C1 segment of cervical spinal cord (tissue), 14 donors: ENCODE measurements at places on chromosomes 2 and 18.

GRCh38 chr2:69549421-69549820 is 94.1 kb downstream of the AAK1 start:
- DNase-seq: no peak

GRCh38 chr2:223114170-223114569 is 62.2 kb downstream of the KCNE4 start:
- no peak for DNase-seq

DNA sequence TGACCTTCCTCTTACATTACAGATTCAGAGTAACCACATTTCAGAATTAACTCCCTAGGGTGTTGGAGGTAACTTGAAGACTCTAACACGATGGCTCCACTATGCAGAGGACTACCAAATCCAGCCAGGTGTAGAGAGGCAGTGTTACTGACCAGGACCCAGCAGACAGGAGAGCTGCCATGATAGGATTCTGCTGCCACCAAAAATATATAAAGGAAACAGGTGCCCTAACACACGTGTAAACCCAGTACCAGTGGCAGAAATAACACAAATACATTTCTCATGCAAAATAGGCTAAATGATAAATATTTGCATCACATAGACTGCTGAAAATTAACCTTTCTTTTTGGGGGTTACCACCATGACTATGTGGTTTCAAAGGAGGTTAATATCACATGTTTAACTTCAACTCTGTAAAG is 7.0 kb downstream of the ZBTB14 start:
- no peak for DNase-seq

DNA sequence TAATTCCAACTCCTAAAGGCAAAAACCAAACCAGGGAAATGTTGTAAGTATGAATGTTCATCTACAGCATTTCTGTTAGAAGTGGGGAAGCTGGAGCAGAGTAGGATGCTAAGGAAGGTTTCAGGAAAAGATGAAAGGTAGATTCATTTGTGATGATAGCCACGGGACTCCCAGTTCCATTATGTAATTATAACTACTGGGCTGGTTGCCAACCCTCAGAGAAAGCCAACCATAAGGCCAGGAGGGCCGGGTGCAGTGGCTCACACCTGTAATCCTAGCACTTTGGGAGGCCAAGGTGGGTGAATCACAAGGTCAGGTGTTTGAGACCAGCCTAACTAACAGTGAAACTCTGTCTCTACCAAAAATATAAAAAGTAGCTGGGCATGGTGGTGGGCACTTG is 288.9 kb upstream of the ETAA1 start:
- DNase-seq: no peak

- peak; percentile 91 for DNase-seq
Observed at GRCh38 chr2:201127570-201127969, 11.6 kb downstream of the CFLAR start.

DNA sequence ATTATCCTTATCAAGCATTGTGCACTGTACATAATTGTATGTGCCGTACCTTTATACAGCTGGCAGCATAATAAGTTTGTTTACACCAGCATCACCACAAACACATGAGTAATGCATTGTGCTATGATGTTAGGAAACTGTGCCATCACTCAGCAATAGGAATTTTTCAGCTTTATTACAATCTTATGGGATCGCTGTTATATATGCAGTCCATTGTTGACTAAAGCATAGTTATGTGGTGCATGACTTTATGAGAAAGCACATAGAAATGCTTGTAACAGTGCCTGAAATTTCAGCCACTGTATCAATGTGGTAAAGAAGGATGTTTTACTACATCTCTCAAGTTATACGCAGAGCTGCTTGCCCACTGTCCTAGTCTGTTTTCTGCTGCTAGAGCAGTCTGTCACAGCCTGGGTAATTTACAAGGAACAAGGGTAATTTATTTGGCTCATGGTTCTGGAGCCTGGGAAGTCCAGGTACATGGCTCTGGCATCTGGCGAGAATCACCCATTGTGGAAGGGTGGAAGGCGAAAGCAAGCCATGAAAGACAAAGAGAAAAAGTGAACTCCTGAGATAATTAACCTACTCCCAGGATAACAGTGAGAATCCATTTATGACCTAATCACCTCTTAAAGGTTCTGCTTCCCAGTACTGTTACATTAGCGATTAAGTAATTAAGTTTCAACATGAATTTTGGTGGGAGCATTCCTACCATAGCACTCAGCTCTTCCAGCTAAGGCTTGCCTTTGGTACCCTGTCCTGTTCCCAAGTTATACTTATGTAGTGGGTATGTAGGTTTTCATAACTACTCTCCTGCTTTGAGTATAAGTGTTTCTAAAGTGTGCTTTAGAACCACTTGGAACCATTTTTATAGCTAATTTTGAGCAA is 4.6 kb downstream of the MAP3K20 start:
- DNase-seq: no peak

DNA sequence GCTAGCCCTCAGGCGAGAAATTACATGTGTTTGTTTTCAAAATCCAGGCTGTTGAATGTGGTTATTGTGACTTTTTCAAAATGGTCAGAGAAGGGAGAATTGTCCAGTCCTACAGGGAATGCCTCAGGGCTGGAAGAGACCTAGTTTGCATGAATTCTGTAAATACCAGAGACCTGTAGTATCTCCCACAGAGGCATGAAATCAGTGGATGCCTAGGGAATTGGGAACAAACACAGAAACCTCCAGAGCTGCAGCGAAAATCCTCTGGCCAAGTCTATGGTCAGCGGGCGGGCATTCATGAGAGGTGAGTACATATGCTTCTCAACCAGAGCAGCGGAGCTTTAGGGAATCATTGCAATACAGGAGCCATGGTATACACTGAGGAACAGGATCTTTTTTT is 1596.5 kb upstream of the NXPH2 start:
- DNase-seq: no peak

GRCh38 chr2:46351750-46352138 is 54.5 kb downstream of the EPAS1 start:
- no peak for DNase-seq
